Placental epithelial cell (primary cell): ENCODE measurements at places on chromosomes 16 and 17. TPM values are rescaled to one million over a fixed set of nuclear protein-coding genes. Genes with fewer than 3 reads are reported as not detected.

Gene TMEM204
- total RNA-seq = under 0.01 TPM in 1 of 2 replicates, not detected in the other

Gene SEPTIN1
- total RNA-seq = 0.39 TPM in 1 of 2 replicates, not detected in the other

Gene ARL6IP1
- total RNA-seq = 103 and 224 TPM in 2 replicates

Gene TEKT3
- total RNA-seq = not detected in 2 replicates

Gene RNF112
- 0.39 and 0.43 TPM in 2 replicates for total RNA-seq

Gene KRT25
- not detected in 2 replicates for total RNA-seq

Gene MMP28
- total RNA-seq = 0.79 and 2.7 TPM in 2 replicates

Gene PRSS21
- not detected in 2 replicates for total RNA-seq

Gene CETP
- total RNA-seq = not detected in 2 replicates
